Stimulated activated CD4-positive, alpha-beta T cell treated with anti-CD3 and anti-CD28 coated beads, Interleukin-4, amount 100 ng/mL, for 24 hours (primary cell): ENCODE measurements at places on chromosomes 4 and X.
A peak's percentile ranks its signal among the peaks of the same experiment; 100 is the strongest.

- DNase-seq = no peak
These were observed 121.9 kb downstream of the DKK2 start for GRCh38 chr4:106914223-106914622.

DNA sequence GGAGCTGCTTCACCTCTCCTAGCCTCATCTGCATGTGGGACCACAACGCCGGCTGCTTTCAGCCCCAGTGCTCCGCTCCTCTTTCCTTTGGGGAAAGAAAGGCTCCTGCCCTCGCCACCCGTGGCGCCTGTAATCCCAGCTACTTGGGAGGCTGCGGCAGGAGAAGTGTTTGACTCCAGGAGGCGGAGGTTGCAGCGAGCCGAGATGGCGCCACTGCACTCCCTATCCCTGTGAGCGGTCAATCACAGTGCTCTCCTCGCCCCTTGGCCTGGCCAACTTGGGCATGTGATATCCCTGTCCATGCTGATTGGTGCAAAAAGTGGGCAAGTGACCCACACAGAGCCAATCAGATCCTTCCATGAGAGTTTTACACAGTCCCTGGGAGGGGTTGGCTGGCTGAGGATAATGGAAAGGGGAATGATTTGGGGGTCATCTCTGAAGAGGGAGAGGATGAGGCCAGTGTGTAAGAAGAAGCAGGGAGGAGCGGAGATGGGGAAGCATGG is 56.2 kb downstream of the WFS1 start:
- no peak for DNase-seq

DNA sequence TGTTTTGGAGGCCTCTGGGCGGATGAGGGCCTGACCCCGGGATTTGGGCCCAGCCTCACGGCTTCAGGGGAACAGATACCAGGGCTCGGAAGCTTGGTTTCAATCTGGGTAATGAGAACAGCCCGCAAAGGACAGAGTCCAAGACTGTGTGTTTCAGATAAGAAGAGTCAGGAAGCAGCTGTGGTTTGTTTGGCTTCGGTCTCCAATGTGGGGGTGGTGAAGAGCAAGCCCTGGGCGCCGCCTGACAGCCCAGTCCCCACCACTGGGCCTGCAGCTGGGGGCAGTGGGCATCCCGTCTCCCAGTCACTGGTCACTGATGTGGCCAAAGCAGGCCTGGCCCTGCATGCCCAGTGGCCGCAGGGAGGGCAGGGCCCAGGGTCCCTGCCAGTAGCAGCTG is 9.1 kb downstream of the WFS1 start:
- no peak for DNase-seq

- no peak for DNase-seq
These were observed 315.3 kb downstream of the PTTG2 start for GRCh38 chr4:38275331-38276100.

DNA sequence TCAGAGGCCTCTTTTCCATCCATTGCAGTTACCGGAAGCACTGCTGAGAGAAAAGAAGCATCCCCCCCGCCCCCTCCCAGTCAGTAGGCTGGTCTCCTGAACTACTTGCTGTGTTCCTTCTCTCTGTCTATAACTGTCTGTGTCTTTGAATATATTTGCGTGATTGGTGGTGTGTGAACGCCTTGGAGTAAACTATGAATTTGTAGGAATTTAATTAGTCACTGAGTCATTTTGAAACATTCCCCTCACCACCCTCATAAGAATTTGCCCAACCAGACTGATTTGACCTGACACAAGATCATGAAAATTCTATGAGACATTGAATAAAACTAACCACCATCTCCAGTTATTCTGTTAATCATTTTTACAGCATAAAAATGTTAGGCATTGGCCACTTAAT is 6.7 kb upstream of the NXF3 start:
- no peak for DNase-seq

- DNase-seq = no peak
These were observed 760 bp downstream of the UGT8 start for GRCh38 chr4:114599231-114599902.

DNA sequence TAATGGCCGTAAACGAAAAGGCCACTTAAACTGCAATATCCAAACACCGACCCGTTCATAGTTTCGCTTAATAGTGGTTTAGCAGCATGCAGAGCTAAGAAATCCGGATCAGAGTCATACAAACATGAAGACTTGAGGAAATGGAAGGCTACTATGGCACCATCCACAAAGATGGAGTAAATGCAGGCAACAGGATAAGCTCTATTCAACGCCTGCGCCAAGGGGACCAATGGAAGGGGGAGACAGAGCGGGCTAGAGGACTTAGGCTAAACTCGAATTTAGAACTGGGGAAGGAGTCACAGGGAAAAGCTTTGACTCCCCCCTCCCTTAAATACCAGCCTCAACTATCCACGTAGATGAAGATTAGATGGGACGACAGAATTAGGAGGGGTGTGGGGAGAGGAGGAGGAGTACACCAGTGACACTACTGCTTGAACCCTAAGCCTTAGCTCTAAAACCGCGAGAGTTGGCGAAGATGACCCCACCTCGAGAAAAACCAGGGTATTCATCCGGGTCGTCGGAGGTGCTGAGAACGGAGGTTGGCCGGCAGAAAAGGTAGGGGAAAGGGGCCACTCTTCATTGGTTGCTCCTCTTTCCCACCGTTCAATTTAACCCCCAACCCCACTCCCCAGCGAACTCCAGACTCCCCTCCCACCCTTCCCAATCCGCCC is 3.5 kb downstream of the HUWE1 start:
- DNase-seq = peak; percentile 30

DNA sequence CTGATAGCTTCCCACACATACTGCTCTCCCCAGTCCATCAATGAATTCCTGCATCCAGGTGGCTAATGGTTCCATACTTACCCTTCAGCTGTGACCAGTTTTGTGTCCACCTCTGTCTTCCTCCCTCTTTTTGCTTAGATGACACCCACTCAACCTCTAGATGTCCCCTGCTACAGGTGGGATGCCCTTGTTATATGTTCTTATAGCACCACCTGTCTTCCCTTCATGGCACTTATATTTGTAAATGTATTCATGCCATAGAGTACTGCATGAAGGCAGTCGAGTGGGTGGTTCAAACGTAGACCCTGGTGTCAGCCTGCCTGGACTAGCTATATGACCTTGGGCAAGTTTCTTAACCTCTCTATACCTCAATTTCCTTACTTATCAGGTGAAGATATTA is 6.5 kb upstream of the USP46 start:
- no peak for DNase-seq

DNA sequence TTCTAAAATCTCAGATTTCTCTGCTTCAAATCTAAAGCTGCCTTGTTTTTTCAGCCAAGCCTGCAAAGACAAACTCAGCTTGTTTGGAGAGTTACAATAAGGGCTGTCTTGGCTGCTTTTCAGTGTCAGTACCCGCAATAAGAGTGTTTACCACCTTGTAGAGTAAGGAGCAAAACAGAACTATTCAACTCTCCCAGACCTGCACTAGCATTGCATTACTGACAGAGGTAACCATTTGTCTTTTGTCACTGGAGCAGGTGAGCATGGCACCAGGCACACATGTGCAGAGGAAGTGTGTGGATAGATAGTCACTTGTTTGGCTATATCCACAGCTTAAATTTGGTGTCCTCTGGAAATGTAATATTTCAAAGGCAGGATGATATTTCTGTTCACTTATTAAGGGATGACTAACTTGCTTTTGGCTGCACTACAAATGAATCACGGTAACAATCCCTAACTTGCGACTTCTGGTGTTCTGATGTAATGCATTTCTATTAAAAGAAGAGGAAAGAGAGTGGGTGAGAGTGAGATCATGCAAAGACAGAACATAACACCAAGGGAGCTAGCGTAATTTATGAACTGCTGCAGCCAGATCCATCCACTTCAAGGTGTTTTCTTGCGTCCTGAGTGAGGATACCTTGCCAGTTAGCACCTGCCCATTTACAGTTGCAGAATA is 38.6 kb downstream of the PTCHD1 start:
- no peak for DNase-seq

- no peak for DNase-seq
These were observed 70.3 kb downstream of the STIM2 start for GRCh38 chr4:26930964-26931363.

DNA sequence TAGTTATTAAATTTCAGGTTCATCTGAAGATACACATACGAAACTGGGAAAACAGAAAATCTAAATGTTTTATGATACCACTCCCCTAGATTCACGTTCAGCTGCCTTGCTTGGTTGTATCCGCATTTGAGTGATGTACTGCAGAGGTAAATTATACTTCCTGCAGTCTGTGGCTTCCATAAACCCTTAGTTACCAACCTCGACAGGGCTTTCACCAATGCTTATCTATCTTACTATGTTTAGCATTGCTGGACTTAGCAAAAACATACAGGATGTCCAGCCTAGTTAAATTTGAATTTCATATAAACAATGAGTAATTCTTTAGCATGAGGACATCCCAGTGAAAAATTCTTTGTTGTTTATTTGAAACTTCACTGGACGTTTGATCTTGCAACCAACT is 108.8 kb downstream of the TMA16 start:
- DNase-seq = no peak

DNA sequence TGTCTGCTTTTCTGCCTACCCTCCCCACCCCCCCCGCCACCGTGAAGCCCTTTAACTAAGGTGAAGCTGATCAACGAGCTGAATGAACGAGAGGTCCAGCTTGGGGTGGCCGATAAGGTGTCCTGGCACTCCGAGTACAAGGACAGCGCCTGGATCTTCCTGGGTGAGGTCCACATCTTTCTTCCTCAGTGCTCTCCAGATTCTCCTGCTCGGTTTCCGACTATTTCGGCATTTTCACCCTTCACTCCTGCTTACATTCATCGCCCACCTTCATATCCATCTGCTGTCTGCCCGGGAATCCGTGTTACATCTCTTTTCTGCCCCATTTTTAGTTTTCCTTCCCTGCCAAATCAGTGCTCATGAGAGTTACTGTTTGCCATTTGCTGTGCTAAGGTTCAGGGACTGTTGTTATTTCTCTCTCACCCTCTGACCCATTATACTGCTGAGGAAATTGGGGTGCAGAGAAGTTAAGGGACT is 459 bp downstream of the RBMX2 start:
- DNase-seq = no peak
